ENCODE measurements at places on chromosomes 11 and 22. TPM values are rescaled to one million over a fixed set of nuclear protein-coding genes. Genes with fewer than 3 reads are reported as not detected.

GRCh38 chr22:40423310-40423688 is 52.9 kb downstream of the SGSM3 start:
- H3K27ac ChIP-seq = no peak overlapping the region
- H3K36me3 ChIP-seq = peaks cover 67% of the 10 kb centered on the region
- H3K27me3 ChIP-seq = no peaks in the 10 kb centered on the region
- peak; percentile 40 for DNase-seq

- H3K4me3 ChIP-seq = no peak overlapping the region
- DNase-seq = no peak
- H3K27ac ChIP-seq = no peak overlapping the region
Measured at GRCh38 chr11:20612416-20612815, 13.0 kb downstream of the SLC6A5 start.

DNA sequence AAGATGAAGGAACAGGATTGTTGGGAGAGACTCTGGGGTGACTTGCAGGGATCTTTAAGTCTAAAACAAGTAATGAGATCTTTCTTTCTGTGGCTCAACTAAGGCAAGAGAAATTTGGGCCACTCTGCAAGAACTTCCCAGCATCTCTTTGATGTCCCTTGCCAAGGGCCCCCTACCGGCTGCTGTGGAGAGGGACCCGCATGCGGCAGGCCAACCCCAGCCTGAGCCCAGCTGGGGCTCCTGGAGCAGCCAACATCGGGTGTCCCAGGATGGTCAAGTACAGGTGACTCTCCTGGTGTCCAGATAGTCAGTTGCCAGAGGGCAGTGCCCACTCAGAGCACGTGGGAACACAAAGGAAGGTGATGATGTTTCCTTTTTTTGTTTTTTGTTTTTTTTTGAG is 363.2 kb downstream of the TBC1D22A start:
- H3K4me3 ChIP-seq = no peak overlapping the region
- H3K27me3 ChIP-seq = no peaks in the 10 kb centered on the region
- H3K36me3 ChIP-seq = no peaks in the 10 kb centered on the region
- H3K27ac ChIP-seq = no peak overlapping the region

DNA sequence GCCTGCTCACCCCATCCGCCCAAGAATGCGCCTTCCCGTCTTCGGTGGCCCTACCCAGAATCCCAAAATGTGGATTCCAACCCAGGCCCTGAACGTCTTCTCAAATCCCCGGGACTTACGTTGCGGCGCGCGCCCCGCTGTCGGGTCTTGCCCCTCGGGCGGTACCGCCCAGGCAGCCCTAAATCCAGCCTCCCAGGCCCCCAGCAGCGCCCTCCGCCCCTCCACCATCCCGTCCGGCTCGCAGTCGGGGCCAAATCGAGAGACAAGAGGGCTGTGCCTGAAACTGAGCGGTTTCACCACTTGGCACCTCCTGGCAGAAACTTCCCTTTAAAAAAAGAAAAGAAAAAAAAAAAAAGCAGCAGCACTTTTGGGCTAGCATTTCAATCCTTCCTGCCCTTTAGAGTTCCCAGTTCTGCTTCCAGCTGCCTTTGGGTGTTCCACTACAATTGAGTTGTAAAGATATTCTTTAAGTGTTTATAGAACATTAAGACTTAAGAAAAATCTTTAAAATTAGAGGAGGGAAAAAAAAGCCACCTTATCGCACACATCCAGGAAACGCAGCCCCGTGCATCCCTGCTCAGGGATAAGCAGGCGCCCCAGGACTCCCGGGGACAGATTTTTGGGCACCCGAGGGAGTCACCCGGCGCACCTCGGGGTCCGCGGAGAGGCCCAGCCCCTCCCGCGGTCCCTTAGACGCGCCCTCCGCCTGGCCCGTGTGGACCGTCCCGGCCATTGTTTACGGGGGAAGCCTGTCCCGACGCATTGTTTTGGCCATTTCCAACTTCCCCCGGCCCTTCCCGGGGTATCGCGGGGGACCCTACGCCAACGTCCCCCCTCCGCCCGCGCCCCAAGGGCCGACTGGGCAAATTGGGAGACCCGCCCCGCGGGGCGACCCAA is 57.6 kb downstream of the KCNJ4 start:
- H3K36me3 ChIP-seq = no peaks in the 10 kb centered on the region
- DNase-seq = no peak
- peaks cover 23% of the 10 kb centered on the region for H3K4me1 ChIP-seq

DNA sequence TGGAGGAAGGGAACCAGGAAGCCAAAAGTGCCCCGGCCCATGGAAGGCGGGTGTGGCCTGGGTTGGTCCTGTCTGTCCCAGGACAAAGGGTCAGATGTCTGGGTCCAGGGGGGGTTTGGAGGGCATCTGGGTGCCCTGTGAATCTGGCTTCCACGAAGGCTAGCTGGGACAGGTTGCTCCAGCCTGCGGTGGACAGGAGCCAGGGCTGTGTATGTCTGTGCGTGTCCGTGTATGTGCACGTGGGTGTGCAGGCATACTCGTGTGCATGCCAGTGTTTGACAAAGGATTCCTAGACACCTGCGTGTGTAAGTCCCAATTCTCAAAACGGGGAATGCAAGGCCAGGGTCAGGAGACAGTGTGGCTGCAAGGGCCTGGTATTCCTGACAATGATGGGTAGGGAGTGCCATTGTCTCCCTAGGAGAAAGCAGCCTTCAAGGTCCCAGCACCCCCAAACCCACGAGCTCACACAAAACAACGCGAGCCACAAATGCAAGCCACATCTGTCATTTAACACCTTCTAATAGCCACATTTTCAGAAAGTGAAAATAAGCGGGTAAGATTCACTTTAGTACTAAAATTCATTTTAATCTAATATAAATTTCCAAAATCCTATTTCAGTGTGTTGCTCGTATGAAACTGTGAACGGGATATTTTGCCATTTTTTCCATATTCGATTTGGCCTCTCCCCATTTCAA is 78.4 kb upstream of the WNT7B start:
- no peaks in the 10 kb centered on the region for H3K36me3 ChIP-seq
- peak overlapping the region; percentile 100 for H3K27ac ChIP-seq
- H3K4me3 ChIP-seq = peak overlapping the region; percentile 79
- H3K4me1 ChIP-seq = peaks cover 84% of the 10 kb centered on the region

GRCh38 chr11:117045196-117045595 is 53.0 kb downstream of the SIK3 start:
- no peak overlapping the region for H3K27ac ChIP-seq
- no peak overlapping the region for H3K4me3 ChIP-seq
- H3K27me3 ChIP-seq = no peaks in the 10 kb centered on the region
- DNase-seq = no peak
- H3K4me1 ChIP-seq = no peaks in the 10 kb centered on the region
- H3K36me3 ChIP-seq = no peaks in the 10 kb centered on the region

DNA sequence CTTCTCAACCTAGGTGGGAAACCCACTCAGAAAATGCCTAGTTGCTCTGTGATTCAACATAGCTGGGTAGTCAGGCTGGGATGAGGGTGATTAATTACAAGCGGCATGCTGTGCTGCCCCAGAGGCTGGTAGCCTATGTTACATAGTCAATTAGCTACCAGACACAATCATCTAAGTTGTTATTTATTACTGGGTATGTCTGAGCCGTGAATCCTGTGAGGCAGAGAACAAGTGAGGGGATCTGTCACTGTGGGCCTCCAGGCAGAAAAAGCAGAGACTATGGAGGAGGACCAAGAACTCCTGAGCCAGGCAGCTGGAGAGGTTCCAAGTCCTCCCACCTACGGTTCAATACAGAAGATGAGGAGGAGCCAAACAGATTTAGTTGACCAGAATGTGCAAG is 186.6 kb upstream of the BDNF start:
- H3K27me3 ChIP-seq = no peaks in the 10 kb centered on the region
- H3K36me3 ChIP-seq = no peaks in the 10 kb centered on the region
- no peak overlapping the region for H3K4me3 ChIP-seq
- H3K27ac ChIP-seq = no peak overlapping the region

DNA sequence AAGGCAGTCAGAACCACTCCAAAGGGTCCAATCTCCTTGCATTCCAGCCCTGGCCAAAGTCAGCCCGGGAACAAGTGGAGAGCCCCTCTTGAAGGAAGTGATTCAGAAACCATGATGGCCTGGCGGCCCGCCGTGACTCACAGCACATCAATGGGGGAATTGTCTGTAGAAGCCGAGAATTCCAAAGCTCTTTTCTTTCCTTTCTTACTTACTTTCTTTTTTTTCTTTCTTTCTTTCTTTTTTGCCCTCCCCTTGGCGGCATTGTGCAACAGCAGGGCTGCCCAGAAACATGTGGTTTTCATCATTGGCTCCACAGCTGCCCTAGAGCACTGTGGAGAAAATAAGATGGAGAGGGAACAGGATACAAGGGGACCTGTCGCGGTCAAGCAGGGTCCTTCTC is 140.2 kb upstream of the TIMP3 start:
- peak; percentile 87 for DNase-seq
- no peaks in the 10 kb centered on the region for H3K36me3 ChIP-seq
- H3K27ac ChIP-seq = peak overlapping the region; percentile 11
- no peaks in the 10 kb centered on the region for H3K27me3 ChIP-seq
- no peak overlapping the region for H3K4me3 ChIP-seq

GRCh38 chr11:47938791-47939560 is 41.4 kb upstream of the PTPRJ start:
- DNase-seq = no peak
- H3K36me3 ChIP-seq = no peaks in the 10 kb centered on the region

GRCh38 chr11:43021466-43021865 is 290.3 kb upstream of the API5 start:
- H3K4me3 ChIP-seq = no peak overlapping the region
- H3K27ac ChIP-seq = no peak overlapping the region
- no peaks in the 10 kb centered on the region for H3K36me3 ChIP-seq
- no peaks in the 10 kb centered on the region for H3K27me3 ChIP-seq
- no peaks in the 10 kb centered on the region for H3K4me1 ChIP-seq
- DNase-seq = no peak

DNA sequence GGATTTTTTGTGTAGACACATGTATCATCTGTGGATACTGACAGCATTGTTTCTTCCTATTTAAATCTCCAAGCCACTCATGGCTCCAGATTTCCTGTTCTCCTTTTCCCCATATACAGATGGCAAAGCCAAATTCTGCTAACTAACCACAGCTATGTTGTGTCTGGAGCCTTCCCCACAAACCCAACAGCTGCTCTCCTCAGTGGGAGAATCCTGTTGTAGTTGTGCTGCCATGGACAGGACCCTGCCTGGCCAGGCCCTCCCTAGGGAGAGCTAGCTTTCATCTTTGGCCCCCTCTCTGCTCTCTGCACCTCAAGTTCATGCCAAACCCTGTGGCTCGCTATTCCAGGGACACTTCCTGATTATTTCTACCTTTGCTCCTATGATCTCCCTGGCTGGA is 106.4 kb upstream of the CCDC90B start:
- no peak for DNase-seq
- no peaks in the 10 kb centered on the region for H3K27me3 ChIP-seq
- no peak overlapping the region for H3K4me3 ChIP-seq
- H3K27ac ChIP-seq = no peak overlapping the region

DNA sequence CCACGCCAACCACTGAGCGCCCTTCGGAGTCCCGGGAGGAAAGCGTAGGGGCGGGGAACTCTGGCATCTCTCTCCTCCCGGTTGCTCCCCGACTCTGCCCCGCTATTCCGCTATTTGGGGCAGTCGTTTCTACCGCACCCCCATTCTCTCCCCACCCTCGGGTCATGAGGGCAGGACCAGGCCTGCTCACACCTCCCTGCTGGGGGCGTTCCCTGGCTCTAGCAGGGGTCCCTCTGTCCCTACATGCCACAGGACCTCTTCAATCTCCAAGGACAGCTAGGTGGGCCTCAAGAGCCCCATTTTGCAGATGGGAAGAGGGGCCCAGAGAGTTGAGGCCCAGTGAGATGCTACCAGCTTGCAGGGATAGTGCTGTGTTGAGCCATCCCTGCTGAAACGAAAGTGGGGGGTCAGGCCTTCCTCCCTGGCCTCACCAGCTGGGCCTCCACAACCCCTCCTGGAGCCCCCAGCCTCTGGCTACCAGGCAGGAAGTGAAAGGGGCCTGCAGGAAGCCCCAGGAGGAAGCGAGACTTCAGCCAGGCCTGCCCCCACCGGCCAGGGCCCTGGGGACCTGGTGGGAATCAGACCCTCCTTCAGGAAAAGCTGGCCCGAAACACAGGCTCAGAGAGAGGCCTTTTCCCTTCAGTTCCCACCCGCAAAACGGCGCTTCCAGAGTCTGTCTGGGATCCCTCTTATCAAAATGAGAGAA is 5.5 kb upstream of the SHISA8 start:
- peak overlapping the region; percentile 51 for H3K4me3 ChIP-seq
- no peak overlapping the region for H3K27ac ChIP-seq
- no peaks in the 10 kb centered on the region for H3K36me3 ChIP-seq
- H3K4me1 ChIP-seq = peaks cover 14% of the 10 kb centered on the region
- H3K27me3 ChIP-seq = peaks cover 63% of the 10 kb centered on the region

DNA sequence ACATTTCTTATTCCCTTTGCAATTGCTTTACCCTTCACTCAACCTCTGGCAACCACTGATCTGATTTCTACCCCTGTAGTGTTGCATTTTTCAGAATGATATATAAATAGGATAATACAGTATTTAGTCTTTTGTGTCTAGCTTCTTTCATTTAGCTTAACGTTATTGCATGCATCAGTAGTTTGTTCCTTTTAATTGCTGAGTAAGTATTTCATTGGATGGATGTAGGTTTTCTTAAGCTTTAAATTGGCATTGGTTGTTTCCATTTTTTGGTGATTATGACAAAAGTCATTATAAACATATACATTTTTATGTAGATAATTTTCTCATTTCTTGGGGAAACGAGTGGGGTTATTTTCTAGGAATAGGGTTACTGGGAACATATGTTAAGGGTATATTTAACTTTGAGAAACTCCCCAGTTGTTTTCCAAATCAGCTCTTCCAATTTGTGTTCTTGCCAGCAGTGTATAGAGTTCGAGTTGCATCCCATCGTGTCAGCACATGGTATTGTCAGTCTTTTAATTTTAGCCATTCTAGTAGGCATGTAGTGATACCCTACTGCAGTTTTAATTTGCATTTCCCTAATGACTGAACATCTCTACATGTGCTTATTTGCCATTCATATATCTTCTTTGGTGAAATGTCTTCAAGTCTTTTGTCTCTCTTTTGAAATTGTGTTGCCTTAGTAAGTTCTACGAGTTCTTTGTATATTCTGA is 60.3 kb downstream of the DDX10 start:
- no peak overlapping the region for H3K4me3 ChIP-seq
- no peaks in the 10 kb centered on the region for H3K4me1 ChIP-seq
- no peak for DNase-seq
- no peaks in the 10 kb centered on the region for H3K27me3 ChIP-seq
- H3K36me3 ChIP-seq = peaks cover 6% of the 10 kb centered on the region
- H3K27ac ChIP-seq = no peak overlapping the region

GRCh38 chr11:46693597-46694012 is 6.8 kb downstream of the ARHGAP1 start:
- peaks cover 20% of the 10 kb centered on the region for H3K36me3 ChIP-seq
- H3K4me1 ChIP-seq = peaks cover 49% of the 10 kb centered on the region
- no peak for DNase-seq

- H3K36me3 ChIP-seq = no peaks in the 10 kb centered on the region
- no peak for DNase-seq
- no peak overlapping the region for H3K27ac ChIP-seq
- H3K4me1 ChIP-seq = no peaks in the 10 kb centered on the region
- H3K4me3 ChIP-seq = no peak overlapping the region
Measured at GRCh38 chr11:26470992-26471391, 101.1 kb downstream of the MUC15 start.

Gene BCR
- total RNA-seq = 39.9 TPM

Gene NECTIN1
- total RNA-seq = 0.16 TPM

Gene C22orf42
- total RNA-seq = not detected

Gene APOA4
- total RNA-seq = not detected

Gene CHST1
- 1.4 TPM for total RNA-seq

Gene IZUMO1R
- not detected for total RNA-seq

Gene SIAE
- total RNA-seq = 2.5 TPM

Gene MFNG
- total RNA-seq = 8.0 TPM

Gene FZD4
- 22.9 TPM for total RNA-seq

Gene CLCF1
- total RNA-seq = 8.9 TPM

Gene TNNI2
- not detected for total RNA-seq

Gene RFPL3
- total RNA-seq = not detected

Gene KRTAP5-9
- total RNA-seq = 0.66 TPM
